Activated T-helper 1 cell treated with anti-CD3 and anti-CD28 coated beads, Interleukin-2, amount 50 U/mL, for 16 hours (primary cell): ENCODE measurements at places on chromosomes 1 and 21.

GRCh38 chr21:44535963-44536362 is 4.0 kb downstream of the KRTAP10-1 start:
- no peak for DNase-seq

DNA sequence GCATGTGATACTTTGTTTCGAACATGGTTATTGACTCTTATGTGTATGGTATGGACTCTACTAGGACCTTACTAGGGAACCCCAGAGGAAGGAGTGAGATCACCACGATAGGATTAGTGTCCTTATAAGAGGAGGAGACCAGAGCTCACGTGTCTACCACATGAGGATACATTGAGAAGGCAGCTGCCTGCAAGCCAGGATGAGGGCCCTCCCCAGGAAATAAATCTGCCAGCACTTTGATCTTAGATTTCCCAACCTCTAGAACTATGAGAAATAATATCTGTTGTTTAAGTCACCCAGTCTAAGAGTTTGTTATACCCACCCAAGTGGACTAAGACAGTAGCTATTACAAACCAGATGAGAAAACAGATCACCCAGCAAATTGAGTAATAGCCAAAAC is 559.3 kb upstream of the USP24 start:
- no peak for DNase-seq

GRCh38 chr1:109668123-109668775 is 392 bp downstream of the GSTM2 start:
- DNase-seq, result no peak

DNA sequence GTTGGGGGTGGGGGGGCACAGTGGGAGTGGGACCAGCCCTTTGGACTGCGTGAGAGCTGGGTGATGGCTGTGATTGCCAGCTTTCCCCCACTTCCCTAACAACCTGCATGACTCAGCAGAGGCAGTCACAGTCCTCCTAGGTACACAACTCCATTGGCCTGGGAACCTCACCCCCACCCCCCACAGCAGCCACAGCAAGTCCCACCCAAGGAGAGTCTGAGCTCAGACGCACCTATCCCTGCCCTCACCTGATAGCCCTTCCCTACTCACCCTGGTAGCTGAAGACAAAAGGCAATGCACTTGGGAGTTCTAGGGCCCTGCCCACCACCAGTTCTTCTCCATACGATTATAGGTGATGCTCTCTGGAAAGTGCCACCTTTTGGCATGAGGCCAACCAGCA is 188.9 kb downstream of the ZNF648 start:
- no peak for DNase-seq

DNA sequence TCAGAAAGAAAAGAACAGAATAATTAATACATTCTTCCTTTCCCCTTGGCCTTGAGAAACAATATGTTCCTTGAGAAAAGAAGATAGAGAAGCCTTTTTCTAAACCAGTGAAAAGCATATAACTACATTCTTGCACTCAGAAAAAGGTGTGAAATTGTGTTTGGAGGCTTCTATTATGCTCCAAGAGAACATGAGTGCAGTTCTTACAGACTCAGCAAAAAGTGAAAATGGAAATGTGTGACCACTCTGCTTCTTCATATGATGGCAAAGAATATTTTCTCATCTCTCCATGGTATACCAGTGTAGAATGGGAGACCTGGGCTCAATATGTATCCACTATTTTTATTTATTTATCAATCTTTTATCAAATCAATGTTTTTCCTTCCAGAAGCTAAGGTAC is 43.2 kb downstream of the ALG14 start:
- no peak for DNase-seq

GRCh38 chr1:6140413-6140812 is 39.7 kb downstream of the CHD5 start:
- no peak for DNase-seq

DNA sequence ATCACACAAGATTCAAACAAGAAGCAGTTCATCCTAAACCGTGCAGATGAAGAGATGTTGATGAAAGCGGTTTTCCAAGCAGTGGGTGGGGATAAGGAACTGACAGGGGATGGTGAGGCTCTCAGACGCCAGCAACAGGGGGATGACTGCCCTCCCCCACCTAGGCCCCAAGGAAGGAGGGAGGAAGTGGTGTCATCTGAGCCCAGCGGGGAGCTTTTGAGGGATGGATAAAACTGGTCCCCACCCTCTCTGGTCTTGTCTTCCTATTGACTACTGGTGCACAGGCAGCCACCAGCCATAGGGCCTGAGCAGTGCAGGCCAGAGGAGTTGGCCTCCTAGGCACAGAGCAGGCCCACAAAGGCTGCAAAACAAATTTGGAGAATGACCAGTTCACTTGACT is 175.5 kb downstream of the HUNK start:
- no peak for DNase-seq
